ENCODE measurements at places on chromosomes 11 and 22.

- DNase-seq, result no peak
Measured at GRCh38 chr11:33633251-33634003, 67.2 kb downstream of the C11orf91 start.

GRCh38 chr11:45085646-45086501 is 60.6 kb upstream of the PRDM11 start:
- no peak for DNase-seq

- DNase-seq, result no peak
Measured at GRCh38 chr22:20106849-20107237, 9.1 kb upstream of the RANBP1 start.

DNA sequence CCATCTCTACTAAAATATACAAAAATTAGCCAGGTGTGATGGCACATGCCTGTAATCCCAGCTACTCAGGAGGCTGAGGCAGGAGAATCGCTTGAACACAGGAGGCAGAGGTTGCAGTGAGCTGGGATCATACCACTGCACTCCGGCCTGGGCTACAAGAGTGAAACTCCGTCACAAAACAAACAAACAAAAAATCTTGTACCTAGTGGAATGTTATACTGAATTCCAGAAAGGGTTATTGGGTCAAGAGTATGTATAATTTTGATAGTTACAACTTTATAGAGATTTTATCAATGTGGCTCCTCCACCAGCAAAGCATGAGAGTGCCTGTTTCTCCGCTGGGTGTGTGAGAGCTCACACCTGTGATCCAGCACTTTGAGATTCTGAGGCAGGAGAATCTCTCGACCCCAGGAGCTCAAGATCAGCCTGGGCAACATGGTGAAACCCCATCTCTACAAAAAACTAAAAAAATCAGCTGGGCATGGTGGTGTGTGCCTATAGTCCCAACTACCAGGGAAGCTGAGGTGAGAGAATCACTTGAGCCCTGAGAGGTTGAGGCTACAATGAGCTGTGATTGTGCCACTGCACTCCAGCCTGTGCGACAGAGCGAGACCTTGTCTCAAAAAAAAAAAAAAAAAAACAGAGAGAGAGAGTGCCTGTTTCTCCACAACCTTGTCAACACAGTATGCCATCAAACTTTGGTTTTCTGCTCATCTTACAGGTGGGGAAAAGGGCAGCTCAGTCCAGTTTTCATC is 12.7 kb upstream of the FOLR1 start:
- DNase-seq, result no peak

- DNase-seq, result no peak
Measured at GRCh38 chr11:76448506-76448905, 3.7 kb downstream of the EMSY start.

GRCh38 chr11:102001657-102002338 is 45.4 kb upstream of the CFAP300 start:
- no peak for DNase-seq

Measured in activated gamma-delta T cell (primary cell).